ENCODE measurements at places on chromosomes 3 and 15.

GRCh38 chr3:188042466-188042865 is 111.5 kb upstream of the LPP start:
- no peak for DNase-seq

- no peak for DNase-seq
These were observed 19.8 kb downstream of the ADAMTS9 start for GRCh38 chr3:64667887-64668581.

GRCh38 chr3:165259541-165260193 is 63.5 kb upstream of the SLITRK3 start:
- DNase-seq, result peak; percentile 22

- no peak for DNase-seq
These were observed 40.2 kb downstream of the ZNF148 start for GRCh38 chr3:125334675-125335560.

DNA sequence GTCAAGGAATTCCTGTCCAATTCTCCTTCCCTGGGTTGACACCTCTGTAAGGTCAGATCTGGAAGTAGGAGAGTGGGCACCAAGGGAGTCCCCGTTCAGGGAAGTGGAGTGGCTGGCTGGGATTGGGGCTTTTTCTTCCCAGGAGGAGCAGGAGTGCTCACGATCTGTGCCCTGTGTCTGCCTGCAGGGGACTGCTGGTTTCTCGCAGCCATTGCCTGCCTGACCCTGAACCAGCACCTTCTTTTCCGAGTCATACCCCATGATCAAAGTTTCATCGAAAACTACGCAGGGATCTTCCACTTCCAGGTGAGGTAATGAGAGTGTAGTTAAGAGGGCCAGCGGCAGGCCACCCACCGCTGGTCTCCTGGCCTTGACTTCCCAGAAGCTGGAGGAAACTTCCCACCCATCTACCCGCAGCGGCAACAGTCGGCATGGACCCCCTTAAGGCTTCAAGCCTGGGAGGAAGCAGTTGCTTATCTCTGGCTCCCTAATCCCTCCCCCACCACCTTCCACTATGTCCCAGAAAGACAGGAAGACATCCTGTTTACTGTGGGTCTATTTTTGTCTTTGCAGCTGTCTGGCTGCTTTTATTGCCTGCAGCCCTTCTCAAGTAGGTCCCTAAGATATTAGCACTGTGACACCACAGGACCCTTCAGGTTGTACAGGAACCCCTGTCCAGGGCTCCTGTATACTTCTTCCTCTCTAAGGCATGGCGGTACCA is 26.8 kb downstream of the CAPN3 start:
- DNase-seq, result no peak

DNA sequence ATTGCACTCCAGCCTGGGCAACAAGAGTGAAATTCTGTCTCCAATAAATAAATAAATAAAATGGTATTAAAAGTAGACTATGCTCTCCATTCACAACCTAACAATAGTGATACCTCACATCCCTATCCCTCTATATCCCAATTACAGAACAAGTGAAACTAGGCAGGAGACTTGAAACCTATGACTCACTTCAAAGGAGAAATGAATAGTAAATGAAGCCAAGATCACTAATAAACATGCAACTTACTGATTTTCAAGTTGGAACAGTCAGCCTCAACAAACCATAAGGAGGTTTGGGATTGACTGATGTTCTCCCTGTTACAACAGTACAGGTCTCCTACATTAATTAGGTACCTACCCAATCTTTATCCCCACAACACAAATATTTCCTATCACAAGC is 103.4 kb downstream of the GSK3B start:
- DNase-seq, result peak; percentile 51

GRCh38 chr15:74782259-74783071 is 585 bp downstream of the CSK start:
- no peak for DNase-seq

DNA sequence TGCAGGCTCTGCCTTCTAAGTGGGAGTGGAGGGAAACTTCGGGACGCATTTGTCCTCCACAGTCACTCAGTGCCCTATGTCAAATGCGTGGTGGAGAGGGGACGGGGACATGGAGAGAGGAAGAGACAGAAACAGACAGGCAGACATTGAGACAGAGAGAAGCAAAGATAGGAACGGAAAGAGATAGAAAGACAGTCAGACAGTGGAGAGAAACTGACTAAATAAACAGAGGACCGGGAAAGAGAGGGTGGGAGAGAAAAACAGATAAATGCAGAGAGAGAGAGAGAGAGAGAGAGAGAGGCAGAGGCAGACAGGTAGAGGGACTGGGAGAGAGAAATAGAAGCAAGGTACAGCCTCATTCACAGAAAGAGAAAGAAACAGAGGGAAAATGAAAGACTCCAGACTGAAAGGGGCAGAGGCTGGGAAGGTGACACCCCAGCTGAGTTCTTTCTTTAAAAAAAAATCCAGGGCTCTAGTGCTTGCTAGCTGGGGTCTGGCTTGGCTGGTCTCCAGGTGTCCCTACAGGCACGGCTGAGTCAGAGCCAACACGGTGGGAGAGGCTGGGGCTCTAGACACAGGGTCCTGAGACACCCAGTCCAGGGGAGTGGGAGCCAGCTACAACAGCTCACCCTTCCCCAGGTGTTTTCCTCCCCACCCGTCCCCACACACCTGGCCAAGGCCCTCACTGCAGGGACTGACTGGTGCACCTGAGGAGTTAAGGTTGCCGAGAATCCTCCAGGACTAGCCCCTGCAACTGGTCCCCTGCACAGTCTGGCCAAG is 506.1 kb upstream of the PROK2 start:
- no peak for DNase-seq

GRCh38 chr3:11478167-11478566 is 165.5 kb downstream of the VGLL4 start:
- DNase-seq, result no peak

GRCh38 chr15:58459560-58459959 is 27.8 kb downstream of the LIPC start:
- DNase-seq, result no peak

- peak; percentile 42 for DNase-seq
These were observed 32.9 kb downstream of the MTHFS start for GRCh38 chr15:79863886-79864285.

DNA sequence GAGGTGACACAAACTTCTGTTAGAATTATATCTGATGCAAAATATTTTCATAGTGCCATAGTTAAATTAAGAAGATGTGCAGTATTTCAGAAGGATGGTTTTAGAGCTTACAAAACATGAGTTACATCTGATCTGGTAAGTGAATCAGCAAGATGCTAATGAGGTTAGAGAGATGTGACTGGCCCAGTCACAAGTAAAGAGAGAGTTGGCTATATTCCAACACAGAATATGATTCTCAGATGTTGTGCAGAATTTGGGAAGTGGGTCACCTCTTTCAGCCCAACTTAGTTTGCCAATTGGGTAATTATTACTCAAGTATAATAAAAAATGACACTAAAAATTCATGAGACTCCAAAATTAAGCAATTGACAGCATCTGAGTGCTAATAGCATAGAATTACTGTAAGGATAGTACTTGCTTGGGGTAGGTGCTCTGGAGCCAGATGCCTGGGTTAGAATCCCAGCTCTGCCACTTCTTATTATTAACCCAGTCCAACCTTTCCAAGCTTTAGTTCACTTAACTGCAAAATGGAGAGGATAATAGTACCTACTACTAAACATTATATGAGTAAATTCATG is 30.8 kb downstream of the P2RY1 start:
- no peak for DNase-seq

DNA sequence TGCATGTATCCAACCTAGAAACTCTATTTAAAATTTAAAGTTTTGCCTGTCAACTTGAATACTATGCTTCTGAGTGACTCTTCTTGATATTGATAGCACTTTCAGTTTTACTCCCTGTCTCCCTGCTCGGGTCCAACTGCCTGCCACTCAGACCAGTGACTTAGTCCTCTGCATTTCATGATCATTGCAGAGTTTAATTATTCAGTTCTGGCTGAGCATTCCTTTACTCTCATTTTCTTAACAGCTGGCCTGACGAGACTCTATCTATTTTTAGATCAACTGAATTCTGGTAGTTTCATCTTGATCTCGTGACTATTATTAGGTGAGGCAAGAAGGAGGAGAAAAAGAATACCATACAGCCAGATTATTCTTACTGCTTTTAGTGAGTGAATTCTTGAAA is 617.4 kb downstream of the SI start:
- DNase-seq, result peak; percentile 3

- no peak for DNase-seq
These were observed 18.2 kb upstream of the SMAD3 start for GRCh38 chr15:67047149-67047661.

GRCh38 chr3:72270072-72270681 is 485.2 kb upstream of the PROK2 start:
- DNase-seq, result peak; percentile 97

DNA sequence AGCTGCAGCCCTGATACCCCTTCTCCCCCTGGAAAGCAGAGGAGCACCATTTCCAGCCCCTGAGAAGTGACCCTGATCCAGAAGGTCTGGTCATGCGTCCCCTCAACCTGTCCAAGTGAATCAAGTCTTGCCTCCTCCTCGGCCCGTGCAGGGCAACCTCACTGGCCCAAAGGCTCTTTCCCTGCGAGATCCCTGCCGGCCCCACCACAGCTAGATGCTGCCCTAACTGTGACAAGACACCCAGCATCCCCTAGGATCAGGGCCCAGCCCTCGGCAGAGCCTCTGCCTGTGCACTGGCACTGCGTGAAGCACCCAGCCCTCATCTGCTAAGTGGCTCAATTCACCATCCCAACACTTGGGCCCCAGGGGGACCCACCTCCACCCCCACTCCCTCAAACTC is 155.1 kb downstream of the NUP210 start:
- no peak for DNase-seq

DNA sequence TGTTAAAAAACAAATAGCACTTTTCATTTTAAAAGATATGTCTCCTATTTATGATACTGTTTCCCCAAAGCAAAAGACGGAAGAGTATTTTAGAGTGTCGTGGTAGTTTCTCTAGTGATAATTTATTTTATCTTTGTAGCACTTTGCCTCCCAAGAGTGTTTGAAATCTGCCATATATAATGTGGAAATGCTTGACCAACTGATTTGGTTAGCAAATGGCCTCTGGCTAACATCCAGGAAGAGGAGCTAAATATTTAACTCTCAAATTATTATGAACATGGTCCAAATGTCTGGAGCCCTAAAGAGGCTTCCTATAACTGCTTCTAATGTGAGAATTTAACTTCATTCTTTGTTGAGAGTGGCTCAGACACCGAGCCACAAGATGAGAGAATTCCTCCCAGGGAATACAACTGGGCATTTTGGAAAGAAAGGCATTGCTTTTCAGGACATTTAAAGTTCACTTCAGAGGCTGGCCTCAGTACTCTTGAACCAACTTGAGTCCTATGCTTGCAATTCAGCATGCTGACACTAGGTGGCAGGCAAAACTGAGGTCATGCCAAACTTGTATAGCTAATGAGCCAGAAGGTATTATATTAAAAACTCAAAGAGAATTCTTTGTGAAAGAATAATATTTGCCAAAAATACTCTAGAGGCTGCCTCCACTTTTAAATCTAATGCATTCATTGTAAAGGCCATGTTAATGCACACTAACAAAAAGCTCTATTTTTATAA is 104.5 kb downstream of the RARB start:
- DNase-seq, result peak; percentile 52

DNA sequence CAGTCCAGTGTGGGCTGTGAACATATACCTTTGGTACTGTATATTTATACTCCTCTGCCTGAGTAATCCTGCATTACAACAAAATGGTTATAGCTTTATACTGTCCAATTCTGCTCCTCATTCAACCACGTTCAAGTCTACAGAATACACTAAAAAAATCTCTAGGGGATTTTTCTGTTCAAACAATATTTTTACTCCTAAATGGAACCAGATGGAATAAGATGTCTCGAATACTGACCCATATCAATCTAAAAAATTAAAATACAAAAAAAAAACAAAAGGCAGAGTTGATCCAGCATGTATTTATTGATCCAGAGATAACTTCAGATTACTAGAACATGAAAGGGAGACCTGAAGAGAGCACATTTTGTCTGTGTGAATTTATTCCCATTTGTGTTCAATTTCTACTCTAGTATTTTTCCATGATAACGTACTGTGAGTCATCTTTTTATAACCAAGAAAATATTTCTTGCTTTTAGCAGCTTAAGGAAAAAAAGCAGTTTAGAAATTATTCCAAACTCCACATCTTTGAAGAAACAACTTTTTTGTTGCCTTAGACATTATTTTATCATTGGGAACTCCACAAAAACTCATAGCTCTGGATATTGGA is 910.7 kb downstream of the TBL1XR1 start:
- DNase-seq, result no peak

DNA sequence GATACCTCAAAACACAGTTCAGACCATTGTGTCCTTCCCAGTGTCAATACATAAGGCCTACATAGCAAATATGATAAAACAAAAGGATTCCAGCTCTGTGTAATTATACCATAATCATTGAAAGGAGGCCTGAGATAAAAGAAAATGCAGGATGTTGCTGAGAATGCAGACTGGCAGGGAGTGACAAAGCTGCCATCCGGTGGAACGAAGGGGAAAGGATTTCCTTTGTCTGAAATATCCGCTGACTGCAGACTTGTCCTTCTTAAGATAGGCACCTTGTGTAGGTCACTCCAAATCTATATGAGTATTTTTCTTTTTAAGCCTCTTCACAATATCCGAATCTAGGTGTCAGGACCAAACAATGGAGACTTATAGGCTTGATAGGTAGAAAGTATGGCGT is 108.0 kb downstream of the KCNH8 start:
- no peak for DNase-seq

GRCh38 chr3:97981886-97982285 is 9.7 kb upstream of the RIOX2 start:
- peak; percentile 81 for DNase-seq

DNA sequence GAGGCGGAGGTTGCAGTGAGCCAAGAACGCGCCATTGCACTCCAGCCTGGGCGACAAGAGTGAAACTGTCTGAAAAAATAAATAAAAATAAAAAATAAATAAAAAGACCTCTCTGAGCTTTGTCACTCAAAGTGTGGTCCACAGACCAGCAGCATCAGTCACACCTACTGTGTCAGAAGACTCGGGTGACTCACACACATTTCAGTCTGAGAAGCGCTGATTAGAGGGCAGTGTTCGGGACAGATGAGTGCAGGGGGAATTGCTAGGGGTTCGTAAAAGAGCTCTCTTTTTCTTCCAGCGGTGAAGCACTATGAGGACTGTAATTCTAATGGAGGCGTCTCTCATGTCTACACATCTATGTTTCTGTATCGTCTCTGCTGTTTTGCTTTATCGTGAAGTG is 5.7 kb downstream of the PODXL2 start:
- no peak for DNase-seq

- peak; percentile 89 for DNase-seq
These were observed 151.5 kb downstream of the LRRK1 start for GRCh38 chr15:101070502-101071273.

DNA sequence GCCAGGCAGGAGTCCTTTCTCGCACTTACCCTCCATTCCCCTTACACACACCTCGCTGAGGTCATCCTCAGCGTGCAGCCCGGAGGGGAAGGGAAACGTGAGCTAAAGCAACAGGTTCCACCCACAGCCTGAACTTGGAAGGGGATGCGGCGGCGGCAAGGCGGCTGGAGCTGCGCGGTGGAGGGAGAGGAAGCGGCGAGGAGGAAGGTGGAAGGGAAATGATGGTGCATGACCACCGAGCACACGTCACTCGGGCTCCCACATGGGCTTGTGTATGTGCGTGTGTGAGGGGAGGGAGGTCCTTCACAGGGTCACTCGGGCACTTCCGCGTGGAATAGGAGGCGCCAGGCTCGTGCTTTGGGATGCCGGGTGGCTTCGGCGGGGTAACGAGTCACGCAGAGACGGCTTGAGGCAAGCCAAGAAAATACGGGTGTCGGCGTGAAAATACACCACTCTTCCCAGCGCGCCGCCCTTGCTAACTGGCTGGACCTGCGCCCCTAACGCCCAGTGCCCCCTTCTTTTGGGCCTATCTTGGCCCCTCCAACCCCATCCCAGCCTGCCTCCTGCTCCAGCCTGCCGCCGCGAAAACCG is 225.5 kb upstream of the IL12A start:
- DNase-seq, result peak; percentile 89

GRCh38 chr3:187781001-187781400 is 35.7 kb upstream of the BCL6 start:
- no peak for DNase-seq
